ENCODE measurements at places on chromosomes 2 and 18.

DNA sequence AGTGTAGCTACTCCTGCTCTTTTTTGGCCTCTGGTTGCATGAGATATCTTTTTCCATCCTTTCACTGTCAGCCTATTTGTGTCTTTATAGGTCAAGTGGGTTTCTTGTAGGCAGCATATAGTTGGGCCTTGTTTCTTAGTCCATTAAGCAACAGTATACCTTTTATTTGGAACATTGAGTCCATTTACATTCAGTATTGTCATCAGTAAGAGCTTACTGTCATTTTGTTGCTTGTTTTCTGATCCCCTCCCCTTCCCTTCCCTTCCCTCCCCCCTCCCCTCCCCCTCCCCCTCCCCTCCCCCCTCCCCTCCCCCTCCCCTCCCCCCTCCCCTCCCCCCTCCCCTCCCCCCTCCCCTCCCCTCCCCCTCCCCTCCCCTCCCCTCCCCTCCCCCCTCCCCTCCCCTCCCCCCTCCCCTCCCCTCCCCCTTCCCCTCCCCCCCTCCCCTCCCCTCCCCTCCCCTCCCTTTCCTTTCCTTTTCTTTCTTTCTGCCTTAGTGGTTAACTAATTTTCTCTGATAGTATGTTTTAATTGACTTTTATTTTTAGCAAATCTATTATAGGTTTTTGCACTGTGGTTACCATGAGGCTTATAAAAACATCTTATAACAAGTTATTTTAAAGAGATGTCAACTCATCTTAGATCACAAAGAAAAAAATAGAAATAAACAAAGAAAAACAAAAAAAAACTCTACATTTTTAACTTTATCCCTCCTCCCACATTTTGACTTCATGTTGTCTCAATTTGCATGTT, 13.2 kb upstream of the DCDC2C start:
- no peak for DNase-seq

GRCh38 chr2:219552382-219553167, 8.7 kb downstream of the TMEM198 start:
- peak; percentile 100 for DNase-seq

DNA sequence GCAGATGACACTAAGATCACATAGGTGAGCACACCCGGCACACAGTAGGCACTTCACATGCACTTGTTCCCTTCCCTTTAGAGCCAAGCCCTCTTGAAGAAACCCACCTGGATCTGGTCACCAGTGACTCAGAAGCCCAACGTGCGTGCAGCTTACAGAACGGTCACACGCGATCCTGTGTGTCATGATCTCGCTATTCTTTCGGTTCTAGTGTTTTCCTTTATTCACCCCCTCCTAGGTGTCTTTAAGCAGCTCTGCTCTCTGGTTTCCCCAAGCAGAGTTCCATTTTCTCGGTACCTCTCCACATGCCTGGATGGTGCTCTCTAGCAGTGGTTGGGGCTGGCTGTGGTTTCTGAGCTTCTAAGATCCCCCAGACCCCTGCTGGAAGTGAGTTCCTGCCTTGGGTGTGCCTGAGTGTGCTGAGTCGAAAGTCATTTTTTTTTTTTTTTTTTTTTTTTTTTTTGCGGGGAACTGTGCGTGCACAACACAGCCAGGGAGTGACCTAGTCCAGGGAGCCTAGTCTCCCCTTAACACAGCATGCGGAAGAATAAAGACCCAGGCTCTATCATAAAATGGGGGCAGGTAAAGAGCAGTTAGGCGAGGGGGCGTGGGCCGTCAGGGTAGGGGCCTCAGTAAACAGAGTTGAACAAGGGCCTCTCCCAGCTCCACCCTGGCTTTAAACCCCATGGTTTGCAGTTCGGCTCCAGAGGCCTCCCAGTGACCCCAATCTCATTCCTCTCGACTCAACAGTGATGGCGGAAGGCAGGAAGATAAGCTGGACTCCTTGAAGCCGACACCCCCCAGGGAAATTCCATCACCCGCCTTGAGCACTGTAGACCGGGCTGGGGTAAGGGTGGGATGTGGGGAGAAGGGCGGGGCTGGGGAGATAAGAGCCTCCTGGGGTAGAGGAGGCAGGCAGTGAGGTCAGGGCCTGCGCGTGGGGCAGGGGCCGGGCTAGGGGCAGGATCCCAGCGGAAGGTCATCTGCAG, 29.8 kb upstream of the DNMT3A start:
- no peak for DNase-seq

GRCh38 chr18:25830787-25831186, 259.6 kb downstream of the SS18 start:
- DNase-seq, result no peak

- no peak for DNase-seq
Measured at GRCh38 chr2:90077948-90078347, 1386.5 kb downstream of the RPIA start.

- no peak for DNase-seq
Measured at GRCh38 chr2:144759746-144760145, 239.8 kb upstream of the ZEB2 start.

DNA sequence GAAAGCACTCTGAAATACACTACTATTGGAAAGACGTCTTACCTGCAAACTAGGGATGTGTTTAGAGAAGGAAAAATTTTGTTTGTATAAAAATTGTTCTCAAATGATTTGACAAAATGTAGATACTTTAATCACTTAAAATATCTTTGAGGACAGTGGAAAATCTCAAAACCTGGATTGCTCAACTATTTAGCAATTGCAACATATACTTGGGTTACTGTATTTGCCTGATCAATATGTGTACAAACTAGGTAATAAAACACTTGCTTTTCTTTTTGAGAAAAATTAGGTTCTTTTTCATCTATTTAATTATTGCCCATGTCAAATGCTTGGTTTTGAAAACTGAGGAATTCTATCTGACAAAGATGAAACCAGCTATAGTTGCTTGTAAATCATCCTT, 60.9 kb downstream of the CPS1 start:
- DNase-seq, result no peak

GRCh38 chr2:45696708-45697107, 45.2 kb downstream of the PRKCE start:
- no peak for DNase-seq

- no peak for DNase-seq
Measured at GRCh38 chr2:191243154-191243553, 2.0 kb upstream of the MYO1B start.

- DNase-seq, result no peak
Measured at GRCh38 chr18:25449046-25449445, 97.1 kb upstream of the ZNF521 start.

- DNase-seq, result no peak
Measured at GRCh38 chr2:158154596-158154995, 52.9 kb downstream of the UPP2 start.

GRCh38 chr2:154375579-154375931, 322.9 kb upstream of the KCNJ3 start:
- no peak for DNase-seq

GRCh38 chr2:26534098-26534864, 56.4 kb upstream of the OTOF start:
- no peak for DNase-seq

GRCh38 chr18:31603315-31603714, 11.6 kb downstream of the TTR start:
- DNase-seq, result no peak

DNA sequence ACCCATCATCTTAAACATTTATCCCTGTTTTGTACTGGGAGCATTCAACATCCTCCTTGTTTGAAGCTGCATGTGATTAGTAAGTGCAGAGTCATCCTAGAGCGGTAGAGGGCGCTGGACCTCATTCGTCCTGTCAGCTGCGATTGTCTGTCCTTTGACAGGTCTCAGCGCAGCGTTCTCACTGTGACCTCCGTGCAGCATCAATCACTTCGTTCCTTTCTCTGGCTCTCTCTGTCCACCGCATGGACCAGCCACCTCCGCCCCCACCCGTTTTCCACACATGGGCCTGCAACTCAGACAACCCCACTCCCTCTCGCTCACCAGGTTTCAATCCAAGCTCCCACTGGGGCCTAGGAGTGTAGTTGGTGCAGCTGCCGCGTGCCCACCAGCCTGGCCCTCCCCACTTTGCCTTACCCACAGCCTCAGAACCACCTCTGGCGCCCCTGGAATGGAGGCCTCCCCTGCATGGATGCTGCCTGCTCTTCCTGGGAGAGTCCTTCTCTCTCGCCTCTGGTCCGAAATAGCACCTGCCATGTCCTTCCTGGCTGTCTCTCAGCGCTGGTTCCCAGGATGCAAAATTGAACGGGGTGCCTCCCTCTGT, 90.5 kb downstream of the NDUFA10 start:
- DNase-seq, result peak; percentile 85

- DNase-seq, result no peak
Measured at GRCh38 chr2:119711352-119711751, 32.4 kb downstream of the TMEM177 start.

DNA sequence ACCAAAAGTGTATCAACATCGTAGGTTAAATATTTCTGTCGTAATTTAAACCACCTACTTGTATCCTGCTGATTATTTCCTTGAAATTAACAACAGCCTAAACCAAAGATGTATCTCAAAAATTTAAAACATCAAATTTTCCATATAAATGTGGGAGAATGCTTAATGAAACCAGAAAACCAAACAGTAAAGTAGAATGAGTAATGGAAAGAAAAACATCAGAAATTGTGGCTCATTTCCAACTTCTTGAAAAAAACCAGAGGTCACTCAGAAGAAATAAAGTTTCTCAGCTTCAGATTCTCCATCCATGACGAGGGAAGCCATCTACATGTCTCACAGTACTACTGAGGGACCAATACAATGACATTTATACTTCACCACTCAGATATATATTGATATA, 296.5 kb downstream of the NOL4 start:
- DNase-seq, result no peak

GRCh38 chr18:48441405-48441881, 32.3 kb upstream of the ZBTB7C start:
- no peak for DNase-seq

- no peak for DNase-seq
Measured at GRCh38 chr2:121408641-121409040, 122.0 kb upstream of the RNU4ATAC start.

DNA sequence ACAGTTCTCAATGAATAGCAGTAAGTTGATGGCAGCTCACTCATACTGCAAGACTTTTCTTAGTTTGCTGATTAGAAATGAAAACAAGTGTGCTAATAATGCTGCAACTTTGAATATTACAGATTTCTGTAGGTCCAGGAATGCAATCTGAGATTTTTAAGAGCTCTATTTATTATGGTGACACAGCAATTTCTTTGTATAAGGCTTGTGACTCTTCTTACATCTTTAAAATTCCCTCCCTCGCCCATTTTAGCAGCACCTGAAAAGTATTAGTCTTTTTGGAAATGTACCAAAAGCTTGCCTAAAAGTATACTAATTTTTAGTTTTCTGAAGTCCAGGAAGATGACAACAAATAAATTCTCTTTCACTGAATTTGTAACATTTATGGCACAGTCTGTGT, 4.4 kb upstream of the HTR2B start:
- no peak for DNase-seq

GRCh38 chr18:11974741-11975325, 6.5 kb upstream of the IMPA2 start:
- no peak for DNase-seq

DNA sequence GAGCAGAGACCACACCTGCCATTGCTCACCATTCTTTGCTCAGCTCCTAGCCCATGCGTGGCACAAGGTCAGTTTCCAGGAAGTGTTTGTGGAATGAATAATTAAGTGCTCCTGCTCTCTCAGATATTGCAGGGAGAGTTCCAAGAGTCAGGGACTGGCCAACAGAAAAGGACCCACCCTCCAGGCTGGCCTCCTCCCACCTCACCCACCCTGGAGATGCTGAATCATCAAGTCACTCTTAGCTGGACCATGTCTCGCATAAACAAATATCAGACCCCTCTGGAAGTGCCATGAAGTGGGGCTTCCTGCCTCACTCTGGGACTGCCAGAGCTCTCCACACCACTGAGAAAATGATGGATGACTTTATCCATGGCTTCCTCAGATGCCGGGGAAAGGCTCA, 256.0 kb downstream of the TNS1 start:
- no peak for DNase-seq

DNA sequence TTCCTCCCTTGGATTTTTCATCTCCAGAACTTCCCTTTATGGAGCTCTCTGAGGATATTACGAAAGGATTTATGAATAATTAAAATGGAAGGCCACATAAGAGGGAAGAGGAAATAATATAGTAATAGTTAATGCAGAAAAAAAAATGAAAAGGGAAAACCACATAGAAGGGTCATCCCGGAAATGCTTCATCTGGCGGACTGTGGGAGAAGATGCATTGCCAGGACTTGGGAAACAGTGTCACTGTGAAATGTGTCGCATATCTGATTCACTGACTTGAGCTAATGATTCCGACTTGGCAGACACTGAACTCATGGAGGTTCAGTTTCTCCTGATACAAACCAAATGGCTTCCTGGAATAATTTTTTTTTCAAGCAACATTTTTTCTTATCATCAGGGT, 129.9 kb upstream of the RMP24 start:
- no peak for DNase-seq

DNA sequence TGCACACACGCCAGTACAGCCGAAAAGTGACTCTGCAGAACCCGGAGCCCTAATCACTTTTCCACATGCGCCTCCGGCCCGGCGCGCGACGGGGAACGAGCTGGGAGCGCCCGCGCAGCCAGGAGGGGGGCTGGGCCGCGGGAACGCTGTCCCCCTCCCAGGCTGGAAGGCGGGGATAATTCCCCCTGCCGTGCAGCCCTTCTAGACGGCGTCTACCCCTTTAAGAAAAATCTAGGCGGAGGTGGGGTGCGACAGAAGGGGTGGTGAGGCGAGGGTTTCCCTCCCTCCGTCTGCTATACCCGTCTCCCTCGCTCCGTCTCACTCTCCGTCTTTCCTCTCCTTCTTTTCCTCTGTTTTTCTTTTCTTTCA, 2.4 kb downstream of the CYP26B1 start:
- no peak for DNase-seq

- DNase-seq, result no peak
Measured at GRCh38 chr18:23452347-23452727, 750 bp upstream of the RIOK3 start.

DNA sequence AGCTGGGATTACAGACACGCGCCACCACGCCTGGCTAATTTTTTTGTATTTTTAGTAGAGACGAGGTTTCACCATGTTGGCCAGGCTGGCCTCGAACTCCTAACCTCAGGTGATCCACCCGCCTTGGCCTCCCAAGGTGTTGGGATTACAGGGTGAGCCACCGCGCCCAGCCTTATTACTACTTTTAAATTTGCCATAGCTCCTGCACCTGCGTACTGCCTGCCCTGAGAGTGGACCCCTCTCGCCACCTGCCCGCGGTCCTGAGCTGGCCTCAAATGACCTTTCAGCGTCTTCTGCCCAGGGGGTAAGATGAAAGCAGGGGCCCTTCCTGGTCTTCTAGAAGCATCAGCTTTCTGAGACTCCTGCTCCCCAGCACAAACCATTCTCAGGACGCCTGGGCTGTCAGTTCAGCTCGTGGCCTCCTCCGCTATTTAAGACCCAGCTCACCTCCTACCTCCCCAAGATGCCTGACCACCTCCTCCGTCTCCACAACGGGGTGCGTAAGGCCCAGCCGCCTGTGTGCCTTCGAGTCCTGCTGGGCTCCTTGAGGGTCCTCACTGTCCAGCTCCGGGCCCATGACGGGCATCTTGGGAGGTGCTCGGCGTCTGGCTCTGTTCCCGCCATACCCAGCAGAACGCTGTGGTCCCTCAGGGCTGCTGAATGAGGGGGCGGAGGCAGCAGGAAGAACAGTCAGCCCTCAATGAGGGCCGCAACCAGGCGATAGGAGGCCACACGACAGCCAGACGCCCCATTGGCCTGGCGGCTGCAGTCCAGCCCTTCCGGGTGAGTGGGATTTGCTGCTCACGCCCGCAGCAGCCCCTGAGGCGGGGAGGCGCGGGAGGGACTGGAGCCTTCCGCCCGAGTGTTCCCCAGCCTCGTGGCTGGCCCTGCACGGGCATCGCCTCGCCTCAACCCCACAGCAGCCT, 266.6 kb downstream of the TFCP2L1 start:
- peak; percentile 77 for DNase-seq

GRCh38 chr2:47073641-47074040, 81.5 kb downstream of the STPG4 start:
- DNase-seq, result no peak

GRCh38 chr2:192854706-192855105, 660.0 kb upstream of the TMEFF2 start:
- no peak for DNase-seq

All from H1 (cell line).